ENCODE measurements at places on chromosomes 7 and 10. TPM values are rescaled to one million over a fixed set of nuclear protein-coding genes. Genes with fewer than 3 reads are reported as not detected.

DNA sequence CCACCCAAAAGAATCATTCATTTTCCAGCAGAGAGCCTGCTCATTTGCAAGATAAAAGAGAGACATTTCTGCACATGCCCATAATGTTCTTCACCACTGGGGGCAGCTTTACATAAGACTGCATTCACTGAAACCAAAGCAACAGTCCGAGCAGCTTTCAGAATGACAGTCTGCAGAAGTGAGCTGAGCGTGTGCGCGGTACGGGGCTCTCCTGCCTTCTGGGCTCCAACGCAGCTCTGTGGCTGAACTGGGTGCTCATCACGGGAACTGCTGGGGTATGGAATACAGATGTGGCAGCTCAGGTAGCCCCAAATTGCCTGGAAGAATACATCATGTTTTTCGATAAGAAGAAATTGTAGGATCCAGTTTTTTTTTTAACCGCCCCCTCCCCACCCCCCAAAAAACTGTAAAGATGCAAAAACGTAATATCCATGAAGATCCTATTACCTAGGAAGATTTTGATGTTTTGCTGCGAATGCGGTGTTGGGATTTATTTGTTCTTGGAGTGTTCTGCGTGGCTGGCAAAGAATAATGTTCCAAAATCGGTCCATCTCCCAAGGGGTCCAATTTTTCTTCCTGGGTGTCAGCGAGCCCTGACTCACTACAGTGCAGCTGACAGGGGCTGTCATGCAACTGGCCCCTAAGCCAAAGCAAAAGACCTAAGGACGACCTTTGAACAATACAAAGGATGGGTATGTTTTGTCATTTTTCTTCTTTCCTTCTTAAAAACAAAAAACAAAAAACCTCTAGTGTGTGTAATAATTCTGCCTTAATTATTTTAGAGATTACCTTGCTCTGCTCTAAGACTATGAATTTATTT lies at the start of gene LRRTM3:
Gene LRRTM3 (plus strand): TSS at position 141 of the 820 bp plus-strand sequence.
- peak; percentile 60 for DNase-seq

The COBL gene
- 0.46 TPM for total RNA-seq

- no peak for DNase-seq
Observed at GRCh38 chr10:80855348-80855971, 317.8 kb downstream of the SH2D4B start.

DNA sequence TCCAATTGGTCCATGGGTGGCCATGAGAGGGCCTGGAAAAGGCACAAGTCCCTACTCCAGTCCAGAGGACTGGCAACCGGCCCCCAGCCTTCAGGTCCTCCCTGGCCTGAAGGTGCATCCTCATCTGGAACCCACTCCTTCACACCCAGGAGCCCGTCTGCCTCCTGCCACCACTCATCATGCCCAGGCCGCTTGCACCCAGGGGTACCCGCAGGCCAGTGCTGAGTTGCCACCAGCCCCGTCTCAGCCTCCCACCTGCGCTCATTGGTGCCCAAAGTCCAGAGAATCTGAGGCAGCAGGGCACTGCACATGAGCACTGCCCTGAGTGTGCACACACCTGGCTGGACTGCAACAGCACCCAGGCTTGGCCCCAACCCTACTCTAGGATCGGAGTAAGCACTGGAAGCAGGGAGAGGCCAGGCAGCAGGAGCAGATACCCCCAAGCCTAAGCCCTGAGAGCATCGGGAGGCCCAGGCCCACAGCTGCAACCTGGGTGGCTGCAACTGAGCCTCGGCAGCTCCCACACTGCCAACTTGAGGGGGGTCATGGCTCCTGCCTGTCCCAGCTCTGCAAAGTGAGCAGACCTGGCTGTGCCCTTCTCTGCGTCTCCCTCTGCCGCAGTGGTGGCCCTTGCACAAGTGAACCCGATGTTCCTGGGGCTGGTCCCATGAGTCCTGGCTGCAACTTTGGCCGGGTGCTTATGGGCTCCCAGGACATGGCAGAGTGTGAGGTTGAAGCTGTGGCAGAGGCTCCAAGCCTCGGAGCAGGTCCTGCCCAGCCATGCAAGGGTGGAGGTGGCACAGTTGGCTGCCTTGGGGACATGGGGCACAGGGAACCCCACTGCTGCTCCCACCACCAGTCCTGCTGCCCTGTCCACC lies 44.3 kb downstream of the TCERG1L start:
- peak; percentile 59 for DNase-seq

DNA sequence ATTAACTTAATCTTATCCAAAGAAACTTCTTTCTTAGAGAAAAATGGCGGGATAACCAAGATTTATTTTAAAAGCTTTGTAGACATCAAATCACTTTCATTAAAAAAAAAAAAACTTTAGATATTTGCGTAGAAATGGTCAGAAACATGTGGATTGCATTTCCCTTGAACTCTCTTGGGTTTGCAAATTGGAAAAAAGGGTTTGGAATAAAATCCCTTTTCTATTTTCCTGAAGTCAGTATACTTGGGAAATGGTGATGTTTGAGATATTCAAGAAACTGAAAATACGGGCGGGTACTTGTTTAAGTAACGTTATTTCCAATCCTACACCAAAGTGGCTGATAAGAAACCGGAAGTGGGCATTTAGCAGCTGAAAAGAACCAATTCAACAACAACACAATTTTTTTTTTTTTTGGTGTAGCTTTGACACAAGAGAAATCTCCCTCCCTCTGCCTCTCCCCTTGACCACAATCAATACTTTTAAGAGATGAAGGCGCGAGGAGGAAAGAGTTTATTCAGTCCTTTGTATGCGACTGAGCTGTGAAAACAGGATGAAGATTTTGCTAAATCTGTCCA lies 13.7 kb upstream of the GFRA1 start:
- no peak for DNase-seq

- DNase-seq = no peak
Observed at GRCh38 chr7:25967278-25968204, 184.5 kb upstream of the NFE2L3 start.

GRCh38 chr7:54116956-54117355 lies 425.2 kb upstream of the VSTM2A start:
- DNase-seq = no peak

- DNase-seq = no peak
Observed at GRCh38 chr10:132232023-132232951, 45.5 kb downstream of the DPYSL4 start.

GRCh38 chr7:43586251-43586900 lies 3.5 kb downstream of the STK17A start:
- DNase-seq = no peak

The SEMA3A gene
- total RNA-seq = 10.9 TPM

The TEX36 gene
- not detected for total RNA-seq

GRCh38 chr10:46268076-46268881 lies 18.5 kb upstream of the ANTXRL start:
- DNase-seq = peak; percentile 72

DNA sequence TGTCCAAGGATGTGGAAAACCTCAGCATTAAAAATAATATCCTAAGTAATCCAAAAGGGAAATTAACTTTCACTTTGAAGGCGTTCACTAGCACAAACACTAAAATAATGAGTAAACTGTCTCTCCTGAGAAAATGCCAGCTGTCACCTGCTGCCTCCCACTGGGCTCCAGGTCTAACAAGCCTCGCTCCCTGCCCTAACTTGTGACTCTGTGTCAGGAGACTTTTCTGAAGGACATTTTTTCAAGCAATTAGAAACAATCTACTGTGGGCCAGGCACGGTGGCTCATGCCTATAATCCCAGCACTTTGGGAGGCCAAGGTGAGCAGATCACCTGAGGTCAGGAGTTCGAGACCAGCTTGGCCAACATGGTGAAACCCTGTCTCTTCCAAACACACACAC lies 72.8 kb upstream of the GLCCI1 start:
- no peak for DNase-seq

DNA sequence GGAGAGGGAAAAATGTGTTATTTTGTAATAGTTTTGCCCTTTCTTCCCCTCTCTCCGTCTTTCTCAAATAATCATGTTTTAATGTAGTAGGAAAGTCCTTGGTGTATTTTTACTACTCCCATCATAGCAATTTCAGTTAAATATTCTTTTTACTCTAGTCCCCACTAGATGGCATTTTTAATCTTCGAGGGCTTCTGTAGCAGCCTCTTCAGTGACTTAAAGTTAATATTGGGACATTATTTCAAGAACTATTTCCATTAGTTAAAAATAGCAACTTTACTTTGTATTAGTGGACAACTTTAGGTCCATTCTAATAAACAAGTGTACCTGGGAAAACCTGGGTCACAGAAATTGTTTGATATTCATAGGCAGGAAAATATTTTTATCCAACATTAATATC lies 23.0 kb downstream of the EDRF1 start:
- no peak for DNase-seq

DNA sequence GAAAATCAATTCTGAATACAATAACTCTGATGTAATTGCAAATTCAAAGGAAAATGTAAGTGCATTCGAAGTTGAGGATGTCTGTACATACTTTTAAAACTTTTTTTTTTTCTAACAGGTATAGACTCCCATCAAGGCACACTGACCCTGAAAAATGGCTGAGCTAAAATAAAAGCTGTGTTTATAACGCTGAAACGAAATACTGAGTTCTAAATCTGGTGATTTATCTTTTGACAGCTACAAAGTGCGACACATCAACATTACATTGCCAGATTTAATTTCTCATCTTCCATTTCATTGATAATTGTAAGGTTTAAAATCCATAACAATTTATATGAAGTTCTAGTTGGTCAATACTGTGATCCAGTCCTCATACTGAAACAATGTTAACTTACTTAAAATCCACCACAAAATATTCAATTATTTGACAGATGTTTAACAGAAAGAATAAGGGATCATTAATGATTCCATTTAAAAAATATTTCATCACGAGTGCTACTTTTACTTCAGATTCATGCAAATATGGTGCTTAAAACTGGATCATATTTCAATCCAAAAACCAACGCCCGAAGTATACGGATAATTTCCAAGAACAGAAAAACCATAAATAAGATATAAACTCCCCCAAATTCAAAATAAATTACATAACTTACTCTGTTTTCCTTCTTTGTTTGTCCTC lies 1.4 kb downstream of the RAB11FIP2 start:
- DNase-seq = no peak

GRCh38 chr10:122178655-122179054 lies 92.4 kb upstream of the BTBD16 start:
- DNase-seq = no peak

DNA sequence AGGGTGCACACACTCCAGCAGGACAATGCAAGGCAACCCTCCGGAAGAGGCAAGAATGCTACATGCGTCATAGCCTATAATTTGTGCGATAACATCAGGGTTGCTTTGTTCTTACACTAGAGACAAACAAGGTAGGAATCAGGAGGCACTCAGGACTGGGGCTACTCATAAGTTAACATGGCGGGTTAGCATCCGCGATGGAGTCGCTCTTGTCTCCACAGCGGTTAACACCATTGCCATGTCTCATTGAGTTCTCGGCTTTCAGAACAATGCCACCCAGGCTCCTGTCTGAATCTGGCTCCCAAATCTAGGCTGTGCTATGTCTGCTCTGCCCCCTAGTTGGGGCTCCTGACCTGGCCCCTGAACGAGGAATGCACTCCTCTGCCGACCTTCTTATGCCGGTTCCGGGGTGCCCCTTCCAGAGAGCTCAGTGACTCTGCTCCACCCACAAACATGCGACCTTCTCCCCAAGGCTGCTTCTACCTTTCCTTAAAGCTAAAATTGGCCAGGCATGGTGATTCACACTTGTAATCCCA lies 24.9 kb upstream of the SLF2 start:
- no peak for DNase-seq

The NKX2-3 gene
- total RNA-seq = not detected

GRCh38 chr7:116030651-116031276 lies at the start of gene TFEC:
Gene TFEC, minus strand, starts transcription at chr7:116030763. Its CDS starts 46,322 bp downstream, at chr7:115984441.
- no peak for DNase-seq

The GJD4 gene
- total RNA-seq = not detected

- peak; percentile 86 for DNase-seq
Observed at GRCh38 chr7:92834507-92835260, 1.7 kb downstream of the CDK6 start.

DNA sequence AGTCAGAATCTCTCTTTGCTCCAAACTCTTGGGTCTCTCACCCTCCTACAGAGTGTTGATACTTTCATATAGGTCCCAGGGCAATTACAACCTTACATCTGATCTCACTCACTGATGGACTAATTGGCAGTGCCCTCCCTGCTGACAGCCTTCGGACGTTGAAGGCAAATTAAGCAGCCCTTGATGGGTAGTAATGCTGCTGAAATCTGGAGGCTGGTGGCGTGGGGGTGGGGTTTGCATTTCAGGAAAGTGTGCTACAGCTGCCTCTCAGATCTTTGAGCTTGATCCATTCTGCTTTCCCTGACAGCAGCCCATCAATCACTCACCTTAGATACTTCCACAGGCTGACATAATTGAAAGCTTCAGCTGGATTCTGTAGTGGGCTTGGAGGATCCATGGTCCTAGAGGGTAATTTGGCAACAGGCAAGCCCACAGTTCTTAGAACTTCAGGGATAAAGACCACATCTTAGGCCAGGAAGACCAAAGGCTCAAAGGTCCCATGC lies 349.1 kb upstream of the PODXL start:
- DNase-seq = no peak

The ZNF467 gene
- total RNA-seq = 10.9 TPM

The ZNF862 gene
- 14.2 TPM for total RNA-seq

- no peak for DNase-seq
Observed at GRCh38 chr7:134945691-134946090, 40.6 kb upstream of the AGBL3 start.

DNA sequence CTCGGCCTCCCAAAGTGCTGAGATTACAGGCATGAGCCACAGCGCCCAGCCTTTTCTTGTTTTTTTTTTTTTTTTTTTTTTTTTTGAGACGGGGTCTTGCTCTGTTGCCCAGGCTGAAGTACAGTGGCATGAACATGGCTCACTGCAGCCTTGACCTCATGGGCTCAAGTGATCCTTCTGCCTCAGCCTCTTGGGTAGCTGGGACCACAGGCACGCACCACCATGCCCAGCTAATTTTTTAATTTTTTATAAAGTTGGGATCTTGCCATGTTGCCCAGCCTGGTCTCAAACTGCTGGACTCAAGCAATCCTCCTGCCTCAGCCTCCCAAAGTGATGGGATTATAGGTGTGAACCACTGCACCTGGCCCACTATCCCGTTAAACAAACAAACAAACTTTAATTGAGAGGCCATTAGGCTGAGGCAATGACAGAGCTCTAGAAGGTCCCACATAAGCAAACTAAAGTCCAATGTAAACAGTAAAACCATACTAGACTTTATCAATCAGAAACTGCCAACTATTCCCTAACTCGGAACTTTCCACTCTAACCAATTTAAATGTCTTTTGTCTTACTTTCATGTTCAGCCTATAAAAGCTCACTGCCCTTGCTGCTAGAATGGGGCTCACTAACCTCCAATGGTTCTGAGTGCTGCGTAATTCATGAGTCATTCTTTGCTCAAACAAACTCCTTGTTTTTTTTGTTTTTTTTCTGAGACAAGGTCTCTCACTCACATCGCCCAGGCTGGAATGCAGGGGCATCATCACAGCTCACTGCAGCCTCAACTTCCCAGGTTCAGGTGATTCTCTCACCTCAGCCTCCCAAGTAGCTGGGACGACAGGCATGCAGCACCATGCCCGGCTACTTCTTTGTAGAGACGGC lies 1.9 kb downstream of the DHX32 start:
- no peak for DNase-seq

The TMEM26 gene
- 1.1 TPM for total RNA-seq

GRCh38 chr10:3689871-3690510 lies 95.0 kb downstream of the KLF6 start:
- DNase-seq = no peak

The PPIF gene
- 23.9 TPM for total RNA-seq
